Camera-type eye (tissue), 1 donor: ENCODE measurements at places on chromosomes 16 and 17. TPM values are rescaled to one million over a fixed set of nuclear protein-coding genes. Genes with fewer than 3 reads are reported as not detected.

KRT28 gene
- 0.27 TPM for total RNA-seq

RNF112 gene
- 5.4 TPM for total RNA-seq

PHB1 gene
- total RNA-seq, result 62.9 TPM

QPRT gene
- total RNA-seq, result 21.7 TPM

CTRB1 gene
- total RNA-seq, result not detected

KIFC3 gene
- 84.1 TPM for total RNA-seq
